Tongue (tissue), 3 donors: ENCODE measurements at places on chromosomes 5 and 9.
A peak's percentile ranks its signal among the peaks of the same experiment; 100 is the strongest.

- DNase-seq: no peak
Measured at GRCh38 chr5:55101556-55102276, 730 bp upstream of the GZMA start.

- DNase-seq: no peak
Measured at GRCh38 chr5:105503950-105504349, 1941.4 kb upstream of the NUDT12 start.

GRCh38 chr5:64883912-64884311 is 115.2 kb downstream of the CWC27 start:
- DNase-seq: no peak

DNA sequence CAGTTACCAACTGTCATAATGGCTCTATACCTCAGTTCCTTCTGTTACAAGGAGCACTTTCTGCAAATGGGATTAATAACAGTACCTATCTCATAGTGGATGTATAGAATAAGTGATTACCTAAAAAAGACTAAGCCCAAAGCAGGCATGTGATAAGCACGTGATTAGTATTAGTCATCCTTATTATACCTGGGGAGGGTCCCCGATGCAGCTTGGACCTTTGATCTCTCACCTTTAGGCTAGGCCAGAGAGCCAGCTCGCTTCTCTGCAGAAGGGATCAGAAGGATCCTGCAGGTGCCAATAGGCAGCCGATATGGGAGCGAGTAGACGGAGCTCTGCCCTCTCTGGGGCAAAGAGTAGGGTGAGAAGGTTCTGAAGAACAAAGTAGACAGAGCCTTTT is 4.0 kb downstream of the JADE2 start:
- DNase-seq: no peak

- DNase-seq: no peak
Measured at GRCh38 chr5:73119451-73120157, 771 bp upstream of the TMEM171 start.

DNA sequence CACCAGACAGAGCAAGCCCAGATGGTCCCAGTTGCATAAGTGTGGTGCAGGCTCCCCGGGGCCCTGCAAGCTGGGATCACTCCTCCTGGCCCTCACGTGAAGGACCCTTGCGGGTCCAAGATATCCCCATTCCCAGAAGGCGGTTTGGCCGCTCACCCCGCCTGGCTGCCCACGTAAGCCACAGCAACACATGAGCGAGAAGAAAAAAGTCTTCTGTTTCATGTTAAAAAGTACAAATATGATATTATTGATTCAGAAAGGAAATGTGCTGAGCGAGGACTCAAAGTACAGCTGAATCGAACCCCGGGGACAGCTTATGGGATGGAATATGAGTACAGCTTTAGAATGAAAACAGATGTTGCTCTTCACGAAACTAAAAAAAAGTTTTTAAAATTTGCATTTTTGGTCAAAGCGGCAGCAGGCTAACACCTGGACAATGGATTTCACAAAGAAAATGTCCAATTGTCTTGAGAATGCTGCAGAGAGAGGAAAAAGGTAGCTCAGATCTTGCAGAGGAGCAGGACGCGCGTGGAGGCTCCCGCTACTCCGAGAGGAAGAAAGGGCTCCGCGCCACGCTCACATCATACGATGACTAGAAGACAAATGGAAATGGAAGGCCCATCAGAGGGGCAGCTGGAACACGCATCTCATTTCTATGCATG is 427.6 kb downstream of the IRX1 start:
- peak; percentile 79 for DNase-seq

- DNase-seq: no peak
Measured at GRCh38 chr9:36739373-36740116, 166.8 kb downstream of the MELK start.
